ENCODE measurements at places on chromosomes 16 and 17.

DNA sequence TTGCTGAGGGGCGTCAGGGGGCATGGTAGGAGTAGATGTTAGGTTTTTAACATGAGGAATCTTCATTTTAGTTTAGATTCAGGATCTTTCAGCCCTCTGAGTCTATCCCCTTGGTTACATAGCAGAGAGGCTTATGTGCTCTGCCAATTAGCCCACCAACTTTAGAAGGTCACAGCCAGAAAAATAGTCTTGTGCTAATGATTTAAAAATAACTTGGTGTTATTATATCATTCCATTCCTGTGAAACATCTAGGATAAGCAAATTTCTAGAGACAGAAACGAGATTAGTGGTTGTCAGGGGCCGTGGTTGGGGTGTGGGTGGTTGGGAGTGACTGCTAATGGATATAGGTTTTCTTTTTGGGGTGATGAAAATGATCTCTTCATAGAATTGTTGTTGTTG lies 183.7 kb downstream of the SNX29 start:
- no peak overlapping the region for H3K4me3 ChIP-seq
- peaks cover 5% of the 10 kb centered on the region for H3K36me3 ChIP-seq
- H3K27me3 ChIP-seq = no peaks in the 10 kb centered on the region
- H3K4me1 ChIP-seq = no peaks in the 10 kb centered on the region
- DNase-seq = no peak

- no peaks in the 10 kb centered on the region for H3K27me3 ChIP-seq
- no peak overlapping the region for H3K27ac ChIP-seq
- H3K4me1 ChIP-seq = peaks cover 20% of the 10 kb centered on the region
- H3K36me3 ChIP-seq = no peaks in the 10 kb centered on the region
- DNase-seq = no peak
- H3K4me3 ChIP-seq = no peak overlapping the region
Observed at GRCh38 chr16:49756775-49757558, 98.9 kb downstream of the ZNF423 start.

GRCh38 chr17:40017422-40018080 lies 2.3 kb downstream of the CSF3 start:
- H3K27me3 ChIP-seq = no peaks in the 10 kb centered on the region
- no peak for DNase-seq
- peaks cover 25% of the 10 kb centered on the region for H3K4me1 ChIP-seq
- no peak overlapping the region for H3K4me3 ChIP-seq
- H3K27ac ChIP-seq = no peak overlapping the region
- H3K36me3 ChIP-seq = peaks cover 34% of the 10 kb centered on the region

DNA sequence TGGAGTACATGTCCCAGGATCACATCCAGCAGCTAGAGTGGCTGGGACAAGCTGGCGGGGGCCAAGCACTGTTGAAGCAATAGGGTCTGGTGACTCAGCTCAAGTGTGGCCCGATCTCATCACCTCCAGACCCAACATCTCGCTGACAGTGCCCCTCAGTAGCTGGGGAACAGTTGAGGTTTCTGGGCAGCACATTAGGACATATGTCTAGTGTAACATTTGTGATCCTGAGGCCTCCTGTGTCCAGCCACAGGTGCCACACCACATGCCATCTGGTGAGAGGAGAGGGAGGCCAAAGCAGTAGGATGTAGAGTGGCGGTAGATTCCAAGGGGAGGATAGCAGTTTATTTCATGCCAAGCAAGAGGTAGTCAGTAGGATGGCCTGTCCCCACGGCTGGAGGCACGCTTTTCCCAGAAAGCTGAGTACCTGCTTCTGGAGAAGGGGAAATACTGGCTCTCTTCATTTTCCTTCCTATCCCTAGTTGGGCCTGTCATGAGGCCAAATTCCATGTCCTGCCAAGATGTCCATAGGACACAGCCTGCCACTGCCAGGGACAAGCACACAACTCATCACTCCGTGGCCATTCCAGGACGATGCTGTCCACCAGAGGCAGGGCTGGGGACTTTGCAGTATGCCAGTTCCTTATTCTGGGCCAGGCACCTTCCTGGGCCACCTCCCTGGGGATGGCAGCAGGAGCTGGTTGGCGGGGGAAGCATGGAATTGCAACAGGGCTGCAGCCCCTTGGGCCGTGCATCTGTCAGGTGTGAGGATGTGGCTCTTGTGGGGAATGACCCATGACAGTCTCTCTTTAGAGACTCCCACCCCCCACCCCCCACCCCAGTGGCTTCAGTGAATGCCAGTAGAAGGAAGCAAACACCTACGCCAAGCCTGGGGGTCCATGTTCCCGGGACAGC lies 24.0 kb downstream of the GGA3 start:
- H3K36me3 ChIP-seq = peaks cover 94% of the 10 kb centered on the region
- no peaks in the 10 kb centered on the region for H3K27me3 ChIP-seq
- H3K4me1 ChIP-seq = peaks cover 22% of the 10 kb centered on the region
- no peak overlapping the region for H3K4me3 ChIP-seq

DNA sequence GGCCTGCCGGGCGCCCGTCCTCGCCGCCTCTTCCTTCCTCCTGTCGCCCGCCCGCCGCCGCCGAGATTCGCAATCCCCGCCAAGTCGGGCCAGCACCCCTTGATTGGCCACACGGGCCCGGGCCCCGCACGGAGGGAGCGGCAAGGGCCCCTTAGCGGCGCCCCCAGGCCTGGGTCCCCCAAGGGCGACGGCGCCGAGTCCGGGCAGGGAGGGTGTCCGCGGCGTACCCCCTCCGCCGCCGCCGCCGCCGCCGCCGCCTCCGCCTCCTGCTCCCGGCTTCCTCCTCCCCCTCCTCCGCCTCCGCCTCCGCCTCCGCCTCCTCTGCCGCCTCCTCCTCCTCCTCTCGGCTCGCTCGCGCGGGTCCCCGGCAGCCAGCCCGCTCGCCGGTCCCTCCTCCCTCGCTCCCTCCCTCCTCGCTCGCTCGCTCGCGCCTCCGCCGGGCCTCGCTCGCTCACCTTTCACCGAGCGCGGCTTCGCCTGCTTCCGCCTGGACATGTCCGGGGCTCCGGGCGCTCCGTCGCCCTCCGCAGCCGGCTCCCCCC lies 561 bp downstream of the ZNF423 start:
- H3K27me3 ChIP-seq = peaks cover 32% of the 10 kb centered on the region
- peaks cover 46% of the 10 kb centered on the region for H3K4me1 ChIP-seq
- peak; percentile 91 for DNase-seq
- H3K36me3 ChIP-seq = no peaks in the 10 kb centered on the region
- H3K27ac ChIP-seq = peak overlapping the region; percentile 88
- H3K4me3 ChIP-seq = peak overlapping the region; percentile 79

- no peaks in the 10 kb centered on the region for H3K4me1 ChIP-seq
- DNase-seq = peak; percentile 1
- no peak overlapping the region for H3K4me3 ChIP-seq
- no peaks in the 10 kb centered on the region for H3K27me3 ChIP-seq
Observed at GRCh38 chr17:3795390-3796102, 5.4 kb downstream of the ITGAE start.

DNA sequence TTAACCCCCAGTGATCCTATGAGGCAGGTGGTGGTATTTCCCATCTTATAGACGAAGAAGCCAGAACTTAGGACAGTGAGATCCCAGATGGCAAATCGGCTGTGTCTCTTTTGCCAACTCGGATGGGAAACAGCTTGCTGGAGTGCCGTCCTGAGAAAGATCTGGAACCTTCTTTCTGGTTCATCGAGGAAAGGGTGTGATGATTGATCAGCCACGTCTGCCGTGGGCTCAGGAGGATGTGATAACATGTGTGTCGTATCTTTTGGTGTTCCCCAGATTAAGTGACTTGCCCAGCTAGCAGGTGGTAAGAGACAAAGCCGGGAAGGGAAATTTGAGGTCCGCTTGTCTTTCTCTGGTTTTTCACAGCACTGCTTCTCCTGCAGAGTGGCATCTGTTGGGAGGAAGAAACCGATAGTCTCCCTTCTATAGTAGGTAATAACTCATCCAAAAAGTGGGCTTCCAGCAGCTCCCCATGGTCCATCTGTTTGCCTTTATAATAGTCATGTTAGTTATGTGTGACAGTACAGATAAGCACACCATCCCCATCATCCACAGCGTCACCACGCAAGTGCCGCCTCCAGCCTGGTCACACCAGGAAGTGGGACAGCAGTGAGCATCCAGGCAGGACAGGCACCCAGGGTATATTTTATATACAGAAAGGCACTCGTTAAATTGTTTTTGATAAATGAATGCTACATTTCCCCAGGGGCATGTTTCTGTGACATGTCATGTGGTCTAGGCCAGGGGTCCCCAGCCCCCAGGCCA lies 175.5 kb downstream of the KATNIP start:
- no peaks in the 10 kb centered on the region for H3K27me3 ChIP-seq
- no peak for DNase-seq
- peaks cover 64% of the 10 kb centered on the region for H3K4me1 ChIP-seq
- H3K36me3 ChIP-seq = no peaks in the 10 kb centered on the region
- H3K4me3 ChIP-seq = no peak overlapping the region

- peaks cover 10% of the 10 kb centered on the region for H3K27me3 ChIP-seq
- peaks cover 8% of the 10 kb centered on the region for H3K36me3 ChIP-seq
- DNase-seq = no peak
- H3K4me3 ChIP-seq = no peak overlapping the region
- peaks cover 5% of the 10 kb centered on the region for H3K4me1 ChIP-seq
Observed at GRCh38 chr16:88901718-88902337, 35.4 kb upstream of the PABPN1L start.

DNA sequence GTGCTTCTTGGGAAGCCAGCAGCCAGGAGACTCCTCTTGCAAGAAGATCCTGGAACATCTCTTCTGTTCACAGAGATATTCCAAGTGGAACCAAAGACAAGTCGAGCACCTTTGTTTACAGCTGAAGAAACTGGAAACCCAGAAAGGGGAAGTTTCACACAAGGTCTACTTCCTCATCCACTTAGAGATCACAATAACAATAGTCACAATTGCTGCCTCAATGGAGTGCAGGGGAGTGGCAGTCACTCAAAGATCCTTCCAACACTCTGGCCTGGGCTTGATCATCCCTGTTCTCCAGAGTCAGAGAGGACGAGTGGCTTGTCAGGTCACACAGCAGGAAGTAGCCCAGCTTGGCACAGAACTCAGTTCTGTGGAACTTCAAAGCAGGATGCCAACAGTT lies 46.9 kb upstream of the SIAH1 start:
- H3K4me3 ChIP-seq = no peak overlapping the region
- no peaks in the 10 kb centered on the region for H3K27me3 ChIP-seq
- DNase-seq = no peak
- H3K27ac ChIP-seq = no peak overlapping the region
